Fibroblast of lung (primary cell): ENCODE measurements at places on chromosomes 1 and 21. TPM values are rescaled to one million over a fixed set of nuclear protein-coding genes. Genes with fewer than 3 reads are reported as not detected.

DNA sequence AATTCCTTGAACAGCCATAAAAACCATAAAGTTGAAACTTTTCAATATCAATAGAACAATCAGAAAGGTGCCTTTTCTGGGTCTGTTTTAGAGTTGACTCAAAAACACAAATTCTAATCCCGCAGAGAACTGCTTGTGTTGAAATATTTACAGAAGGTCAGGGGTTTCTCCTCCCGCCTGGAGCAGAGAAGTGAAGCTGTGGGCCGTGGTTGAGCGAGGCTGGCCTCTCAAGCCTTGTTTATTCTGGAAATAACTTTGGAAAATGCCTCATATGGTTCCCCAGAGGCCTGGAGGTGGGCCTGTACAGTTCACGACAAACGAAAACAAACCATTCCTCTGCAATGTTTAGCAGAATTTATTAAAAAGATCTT, 90.8 kb upstream of the ERRFI1 start:
- no peak overlapping the region for H3K4me3 ChIP-seq
- H3K27me3 ChIP-seq: no peaks in the 10 kb centered on the region
- no peaks in the 10 kb centered on the region for H3K36me3 ChIP-seq
- H3K4me1 ChIP-seq: peaks cover 24% of the 10 kb centered on the region

GRCh38 chr1:243475966-243476365, 220.1 kb downstream of the SDCCAG8 start:
- peak; percentile 78 for DNase-seq
- no peaks in the 10 kb centered on the region for H3K27me3 ChIP-seq
- H3K4me3 ChIP-seq: no peak overlapping the region
- H3K36me3 ChIP-seq: peaks cover 2% of the 10 kb centered on the region
- no peak overlapping the region for H3K27ac ChIP-seq
- H3K4me1 ChIP-seq: peaks cover 10% of the 10 kb centered on the region

Gene SERPINC1
- total RNA-seq: under 0.01 TPM in 1 of 2 replicates, not detected in the other

GRCh38 chr1:197448121-197448779, 180.2 kb downstream of the CRB1 start:
- no peak overlapping the region for H3K27ac ChIP-seq
- H3K4me3 ChIP-seq: no peak overlapping the region
- H3K27me3 ChIP-seq: no peaks in the 10 kb centered on the region

Gene REN
- total RNA-seq: 0.17 TPM in 1 of 2 replicates, not detected in the other

Gene SLC44A5
- under 0.01 TPM in 2 replicates for total RNA-seq

DNA sequence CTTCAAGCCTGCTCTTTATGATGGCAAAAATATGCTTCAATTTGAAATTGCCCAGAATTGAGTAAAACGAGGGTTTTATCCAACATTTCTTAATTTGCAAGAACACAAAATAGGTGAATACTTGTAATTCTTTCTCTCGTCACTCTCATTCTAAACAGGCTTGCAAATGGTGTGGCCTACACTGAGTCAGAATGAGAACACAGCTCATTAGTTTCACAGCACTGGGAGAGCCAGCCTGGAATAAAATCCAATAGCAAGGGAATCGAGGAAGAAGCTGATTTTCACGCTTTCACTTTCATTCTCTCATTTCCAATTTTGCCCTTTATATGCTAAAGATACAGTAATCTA, 537.5 kb downstream of the LTN1 start:
- peak overlapping the region; percentile 14 for H3K4me3 ChIP-seq
- H3K4me1 ChIP-seq: peaks cover 3% of the 10 kb centered on the region
- no peaks in the 10 kb centered on the region for H3K36me3 ChIP-seq
- no peak for DNase-seq

Gene OLIG2
- total RNA-seq: not detected in 2 replicates

Gene MPL
- not detected in 2 replicates for total RNA-seq

- no peaks in the 10 kb centered on the region for H3K36me3 ChIP-seq
- H3K27ac ChIP-seq: no peak overlapping the region
- no peak for DNase-seq
- no peak overlapping the region for H3K4me3 ChIP-seq
- H3K4me1 ChIP-seq: no peaks in the 10 kb centered on the region
These were observed 649.9 kb downstream of the KIF26B start for GRCh38 chr1:245804696-245805095.

- no peaks in the 10 kb centered on the region for H3K36me3 ChIP-seq
- H3K27me3 ChIP-seq: no peaks in the 10 kb centered on the region
- no peak overlapping the region for H3K27ac ChIP-seq
These were observed 3.2 kb downstream of the EVA1C start for GRCh38 chr21:32415451-32416398.

Gene DEGS1
- 45.2 and 64.2 TPM in 2 replicates for total RNA-seq

DNA sequence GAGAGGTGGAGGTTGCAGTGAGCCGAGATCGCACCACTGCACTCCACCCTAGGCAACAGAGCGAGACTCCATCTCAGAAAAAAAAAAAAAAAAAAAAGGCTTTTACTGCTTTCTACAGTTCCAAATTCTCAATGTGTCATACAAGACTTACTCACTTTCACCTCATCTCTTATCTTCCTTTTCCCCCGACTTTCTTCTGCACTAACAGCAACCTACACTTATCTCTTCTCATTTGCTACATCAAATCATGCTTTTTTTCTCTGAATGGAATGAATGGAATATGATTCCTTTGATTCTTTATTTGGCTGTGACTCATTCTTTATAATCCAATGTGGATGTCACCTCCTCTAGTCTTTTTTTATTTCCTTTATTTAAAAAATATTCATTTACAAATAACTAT, 168.4 kb upstream of the DMRTA2 start:
- H3K27ac ChIP-seq: no peak overlapping the region
- H3K4me3 ChIP-seq: no peak overlapping the region
- no peak for DNase-seq
- no peaks in the 10 kb centered on the region for H3K4me1 ChIP-seq
- peaks cover 2% of the 10 kb centered on the region for H3K36me3 ChIP-seq

DNA sequence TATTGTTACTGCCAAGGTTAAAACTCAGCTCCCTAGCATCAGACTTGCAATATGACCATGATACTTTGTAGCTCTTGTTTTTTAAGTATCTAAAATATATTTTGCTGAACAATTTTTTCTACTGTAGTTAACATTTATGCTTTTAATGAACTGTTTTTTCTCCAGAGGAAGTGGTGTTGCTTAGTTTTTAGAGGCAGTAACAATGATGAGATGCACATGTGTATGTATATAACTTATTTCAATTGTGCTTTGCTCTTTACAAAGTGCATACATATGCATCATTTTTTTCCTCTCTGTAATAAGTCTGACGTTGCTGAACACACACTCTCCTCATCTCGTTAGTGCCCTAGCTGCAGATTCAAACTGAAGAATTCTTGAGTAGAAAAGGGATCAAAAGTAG, 418.8 kb downstream of the ZP4 start:
- no peak for DNase-seq
- no peaks in the 10 kb centered on the region for H3K27me3 ChIP-seq
- no peak overlapping the region for H3K4me3 ChIP-seq
- no peak overlapping the region for H3K27ac ChIP-seq
- H3K4me1 ChIP-seq: no peaks in the 10 kb centered on the region

DNA sequence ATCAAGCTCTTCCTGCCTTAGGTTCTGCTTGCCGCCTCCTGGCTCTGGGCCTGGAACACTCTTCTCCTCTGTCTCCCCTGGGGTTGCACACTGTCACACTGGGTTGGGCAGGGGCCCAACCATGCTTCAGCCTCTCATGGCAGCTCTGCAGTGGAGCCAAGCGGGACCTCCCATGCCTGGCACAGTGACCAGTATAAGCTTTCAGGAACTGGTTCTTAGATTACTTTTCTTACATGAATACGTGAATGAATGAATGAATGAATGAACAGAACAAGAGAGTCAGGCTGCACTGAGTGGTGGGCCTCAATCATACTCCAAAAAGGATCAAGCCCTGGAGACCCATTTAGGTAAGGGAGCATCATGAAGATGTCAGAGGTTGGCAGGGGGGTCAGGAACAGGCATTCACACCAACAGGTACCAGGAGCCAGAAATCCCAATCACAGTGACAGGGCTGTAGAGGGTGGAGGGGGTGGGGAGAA, 30.8 kb upstream of the TMEM125 start:
- H3K27ac ChIP-seq: no peak overlapping the region
- H3K4me1 ChIP-seq: no peaks in the 10 kb centered on the region
- H3K36me3 ChIP-seq: no peaks in the 10 kb centered on the region

DNA sequence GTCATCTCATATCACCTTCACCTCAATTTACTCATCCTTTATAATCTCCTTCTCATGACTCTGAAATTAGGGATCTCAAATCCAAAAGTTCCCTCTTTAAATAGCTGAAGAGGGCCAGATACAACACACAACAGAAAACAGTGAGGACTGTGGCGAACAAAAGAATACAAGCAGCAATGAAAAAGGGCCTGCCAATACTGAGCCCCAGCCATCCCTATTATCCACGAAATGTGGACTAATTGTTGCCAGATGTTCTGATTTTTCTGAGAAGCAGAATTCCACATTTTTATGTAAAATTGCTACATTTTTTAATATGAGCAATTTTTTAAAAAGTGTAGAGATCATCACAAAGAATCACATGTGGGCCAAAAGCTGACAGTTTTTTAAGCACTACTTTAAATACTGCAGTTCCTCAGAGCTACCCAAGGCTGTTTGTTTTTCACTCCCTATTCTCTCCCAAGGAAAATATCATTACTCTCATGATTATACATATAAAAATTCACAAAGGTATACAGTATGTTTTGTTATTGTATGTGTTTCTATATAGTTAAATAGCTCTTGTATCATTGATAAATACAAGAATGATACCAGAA, 90.0 kb downstream of the ASH1L start:
- H3K4me1 ChIP-seq: no peaks in the 10 kb centered on the region
- no peak overlapping the region for H3K27ac ChIP-seq
- no peak for DNase-seq
- no peaks in the 10 kb centered on the region for H3K27me3 ChIP-seq
- H3K36me3 ChIP-seq: no peaks in the 10 kb centered on the region

DNA sequence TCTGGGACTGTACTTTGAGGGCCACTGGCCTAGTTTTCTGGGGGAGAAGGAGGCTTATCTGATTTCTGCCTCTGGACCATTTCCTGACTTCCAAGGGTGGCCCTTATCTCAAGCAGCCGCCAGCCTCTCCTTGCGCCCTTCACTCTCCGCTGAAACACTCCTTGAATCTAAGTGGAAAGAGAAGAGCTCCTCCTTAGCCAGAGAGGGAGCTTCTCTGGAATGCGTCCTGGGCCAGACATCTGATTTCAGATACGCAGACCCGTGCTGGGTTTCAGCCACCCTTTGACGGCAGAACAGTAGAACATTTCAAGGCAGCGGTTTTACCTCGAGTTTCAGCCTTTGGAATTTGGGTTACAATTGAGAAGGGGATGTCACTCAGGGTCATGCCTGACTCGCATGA, 308.0 kb downstream of the CAMTA1 start:
- H3K4me3 ChIP-seq: no peak overlapping the region
- DNase-seq: no peak
- H3K27me3 ChIP-seq: no peaks in the 10 kb centered on the region
- no peaks in the 10 kb centered on the region for H3K4me1 ChIP-seq
- H3K27ac ChIP-seq: no peak overlapping the region

Gene CATSPER4
- not detected in 2 replicates for total RNA-seq

DNA sequence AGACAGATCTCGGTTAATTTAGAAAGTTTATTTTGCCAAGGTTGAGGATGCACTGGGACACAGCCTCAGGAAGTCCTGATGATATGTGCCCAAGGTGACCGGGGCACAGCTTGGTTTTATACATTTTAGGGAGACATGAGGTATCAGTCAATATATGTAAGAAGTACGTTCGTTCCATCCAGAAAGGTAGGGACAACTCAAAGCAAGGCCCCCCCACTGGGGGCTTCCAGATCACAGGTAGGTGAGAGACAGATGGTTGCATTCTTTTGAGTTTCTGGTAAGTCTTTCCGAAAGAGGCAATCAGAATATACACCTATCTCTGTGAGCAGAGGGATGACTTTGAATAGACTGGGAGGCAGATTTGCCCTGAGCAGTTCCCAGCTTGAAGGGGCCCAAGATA, 60.4 kb upstream of the VTCN1 start:
- no peak for DNase-seq
- H3K4me1 ChIP-seq: no peaks in the 10 kb centered on the region
- no peak overlapping the region for H3K27ac ChIP-seq
- peaks cover 4% of the 10 kb centered on the region for H3K27me3 ChIP-seq

Gene TNFRSF8
- total RNA-seq: 0.26 TPM in 1 of 2 replicates, not detected in the other

Gene CSF3R
- total RNA-seq: under 0.01 and 0.51 TPM in 2 replicates

Gene CYP4B1
- total RNA-seq: not detected in 2 replicates

GRCh38 chr1:57451516-57451915, 27.7 kb upstream of the DAB1 start:
- DNase-seq: no peak
- no peak overlapping the region for H3K27ac ChIP-seq
- H3K4me1 ChIP-seq: no peaks in the 10 kb centered on the region
- no peak overlapping the region for H3K4me3 ChIP-seq
- H3K27me3 ChIP-seq: peaks cover 3% of the 10 kb centered on the region

Gene FAM72C
- 0.26 and 0.83 TPM in 2 replicates for total RNA-seq

DNA sequence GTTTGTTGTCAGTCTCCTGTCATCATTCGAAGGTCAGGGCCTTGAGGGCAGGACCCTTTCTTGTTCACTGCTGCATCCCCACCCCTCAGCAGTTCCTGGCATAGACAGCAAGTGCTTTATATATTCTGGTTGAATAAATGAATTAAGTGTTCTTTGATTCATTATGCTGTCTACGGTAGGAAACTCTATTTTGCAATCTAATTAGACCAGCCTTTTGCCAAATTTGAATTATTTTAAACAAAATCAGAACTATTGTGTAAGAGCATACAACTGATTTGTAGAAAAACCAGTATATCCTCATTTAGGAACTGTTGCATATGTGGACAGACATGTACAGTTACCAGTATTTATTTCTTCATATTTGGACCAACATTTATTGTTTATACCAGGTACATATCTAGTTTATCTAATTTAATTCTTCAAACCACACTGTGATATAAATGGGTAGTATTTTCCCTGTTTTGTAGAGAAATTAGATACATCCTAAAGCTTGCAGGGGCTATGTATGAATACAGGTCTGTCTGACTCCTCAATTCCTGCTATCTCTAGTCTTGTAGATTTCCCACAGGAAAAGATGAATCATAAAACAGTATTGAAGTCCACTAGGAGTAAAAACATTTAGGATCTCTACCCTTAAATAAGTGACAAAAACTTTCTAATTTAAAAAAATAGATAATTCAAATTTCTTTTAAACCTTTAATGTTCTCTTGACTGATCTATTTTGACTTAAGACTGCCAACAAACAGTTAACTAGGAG, 10.4 kb downstream of the MGST3 start:
- peaks cover 2% of the 10 kb centered on the region for H3K36me3 ChIP-seq
- no peaks in the 10 kb centered on the region for H3K27me3 ChIP-seq
- no peak overlapping the region for H3K4me3 ChIP-seq
- H3K4me1 ChIP-seq: peaks cover 6% of the 10 kb centered on the region
- no peak overlapping the region for H3K27ac ChIP-seq

Gene CD34
- under 0.01 and 0.26 TPM in 2 replicates for total RNA-seq

GRCh38 chr1:156149374-156150332, 3.7 kb upstream of the SEMA4A start:
- DNase-seq: no peak
- H3K36me3 ChIP-seq: no peaks in the 10 kb centered on the region
- H3K27ac ChIP-seq: no peak overlapping the region
- peaks cover 7% of the 10 kb centered on the region for H3K27me3 ChIP-seq
- H3K4me3 ChIP-seq: no peak overlapping the region

Gene DNALI1
- total RNA-seq: 3.6 and 5.0 TPM in 2 replicates

Gene C1orf210
- total RNA-seq: not detected in 2 replicates
